ENCODE measurements at places on chromosomes 2 and 18. TPM values are rescaled to one million over a fixed set of nuclear protein-coding genes. Genes with fewer than 3 reads are reported as not detected.

UGT1A1 gene
- not detected for total RNA-seq

MPP4 gene
- total RNA-seq = under 0.01 TPM

CDH19 gene
- 3.1 TPM for total RNA-seq

ANKRD62 gene
- not detected for total RNA-seq

TTN gene
- total RNA-seq = 2,245 TPM

CD8B2 gene
- total RNA-seq = under 0.01 TPM

FAM237A gene
- not detected for total RNA-seq

STON1 gene
- total RNA-seq = 13.0 TPM

TUBB8B gene
- total RNA-seq = not detected

RUFY4 gene
- not detected for total RNA-seq

GALR1 gene
- total RNA-seq = not detected

RNPEPL1 gene
- 15.7 TPM for total RNA-seq

RHOB gene
- total RNA-seq = 146 TPM

IL36RN gene
- not detected for total RNA-seq

OTOS gene
- total RNA-seq = not detected

TANK gene
- 41.8 TPM for total RNA-seq

GLI2 gene
- total RNA-seq = 3.1 TPM

MREG gene
- total RNA-seq = 0.52 TPM

KCNG3 gene
- under 0.01 TPM for total RNA-seq

KRCC1 gene
- 11.5 TPM for total RNA-seq

DUSP2 gene
- 4.2 TPM for total RNA-seq
